ENCODE measurements at places on chromosomes 5 and 9.

- no peak for DNase-seq
Measured at GRCh38 chr5:33850100-33850594, 41.6 kb downstream of the ADAMTS12 start.

- no peak for DNase-seq
Measured at GRCh38 chr9:128411364-128412119, 9.1 kb upstream of the CERCAM start.

GRCh38 chr5:134131165-134131564, 16.7 kb downstream of the TCF7 start:
- DNase-seq: no peak

- no peak for DNase-seq
Measured at GRCh38 chr5:135239453-135240282, 159.4 kb downstream of the MACROH2A1 start.
